ENCODE measurements at places on chromosomes 4 and X. TPM values are rescaled to one million over a fixed set of nuclear protein-coding genes. Genes with fewer than 3 reads are reported as not detected.

- no peak for DNase-seq
Observed at GRCh38 chr4:185117300-185117934, 25.6 kb upstream of the SLC25A4 start.

- DNase-seq: peak; percentile 53
Observed at GRCh38 chr4:185004562-185005218, 13.6 kb upstream of the HELT start.

Gene DGAT2L6
- total RNA-seq: not detected

GRCh38 chr4:53593765-53594164 is 2.5 kb upstream of the LNX1 start:
- DNase-seq: no peak

DNA sequence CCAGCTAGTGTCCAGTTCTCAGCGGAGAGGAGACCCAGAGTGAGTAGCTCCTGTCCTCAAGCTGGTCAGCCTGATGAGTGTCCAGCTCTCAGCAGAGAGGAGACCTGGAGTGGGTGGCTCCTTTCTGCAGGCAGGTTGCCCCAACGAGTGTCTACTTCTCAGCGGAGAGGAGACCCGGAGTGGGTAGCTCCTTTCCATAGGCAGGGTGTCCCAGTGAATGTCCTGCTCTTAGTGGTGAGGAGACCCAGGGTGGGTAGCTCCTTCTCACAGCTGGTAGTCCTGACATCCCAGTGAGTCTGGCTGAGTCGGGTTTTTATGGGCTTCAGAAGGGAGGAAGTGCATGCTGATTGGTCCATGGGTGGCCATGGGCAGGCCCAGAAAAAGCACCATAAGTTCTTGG is 55.7 kb upstream of the NUDT6 start:
- DNase-seq: no peak

Gene EGF
- 2.5 TPM for total RNA-seq

GRCh38 chr4:124573056-124573455 is 139.5 kb downstream of the ANKRD50 start:
- DNase-seq: no peak

Gene UGT2A3
- 0.11 TPM for total RNA-seq

- no peak for DNase-seq
Observed at GRCh38 chr4:2812612-2813354, 19.9 kb downstream of the SH3BP2 start.

- DNase-seq: no peak
Observed at GRCh38 chr4:121308828-121309227, 72.0 kb downstream of the QRFPR start.

DNA sequence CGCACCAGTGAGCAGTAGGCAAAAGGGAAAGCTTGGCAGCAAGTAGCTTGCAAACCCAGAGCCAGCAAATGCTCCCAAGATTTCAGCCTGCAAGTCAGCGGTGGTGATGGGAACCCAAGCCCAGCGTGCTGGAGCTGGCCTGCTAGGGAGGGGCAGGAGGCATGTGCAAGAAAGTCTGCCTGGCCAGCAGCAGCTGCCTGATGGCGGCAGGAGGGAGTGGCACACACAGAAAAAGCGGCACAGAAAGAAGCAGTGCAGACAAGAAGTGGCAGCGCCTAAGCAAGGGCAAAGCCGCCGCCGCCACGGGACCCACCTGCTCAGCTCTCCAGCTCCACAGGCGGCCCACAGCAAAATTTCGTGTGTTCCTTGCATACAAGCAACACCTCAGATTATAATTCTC is 1206.5 kb upstream of the PABPC4L start:
- DNase-seq: no peak

Gene MAML3
- total RNA-seq: 7.9 TPM

Gene KLF8
- total RNA-seq: 11.4 TPM

Gene PWWP3B
- 0.52 TPM for total RNA-seq

Gene NOX1
- not detected for total RNA-seq

DNA sequence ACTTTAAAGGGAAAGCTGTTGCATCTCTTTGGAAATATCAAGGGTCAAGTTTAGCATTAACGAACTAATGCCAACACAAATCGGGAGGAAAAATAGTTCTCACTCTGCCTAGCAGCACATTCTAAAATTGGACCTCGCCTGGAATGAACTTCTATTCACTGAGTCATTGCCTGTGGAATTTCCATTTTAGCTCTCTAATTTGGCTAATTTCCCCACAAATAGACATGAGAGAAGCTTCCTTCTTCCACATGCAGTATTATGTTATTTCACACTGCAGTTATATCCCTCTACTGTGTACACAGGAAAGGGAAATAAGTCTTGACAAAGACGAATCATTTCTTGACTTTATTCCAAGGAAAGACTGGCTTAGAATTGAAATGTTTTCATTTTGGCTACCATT is 9.3 kb downstream of the ZXDA start:
- no peak for DNase-seq

DNA sequence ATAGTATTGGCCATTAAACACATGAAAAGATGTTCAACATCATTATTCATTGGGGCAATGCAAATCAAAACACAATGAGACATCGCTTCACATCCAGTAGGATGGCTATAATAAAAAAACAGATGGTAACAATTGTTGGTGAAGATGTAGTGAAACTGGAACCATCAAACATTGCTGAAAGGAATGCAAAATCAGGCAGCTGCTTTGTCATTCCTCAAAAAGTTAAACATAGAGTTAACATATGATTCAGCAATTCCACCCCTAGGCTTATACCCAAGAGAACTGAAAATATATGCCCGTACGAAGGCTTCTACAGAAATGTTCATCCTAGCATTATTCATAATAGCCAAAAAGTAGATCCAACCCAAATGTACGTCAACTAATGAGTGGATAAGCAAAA is 144.0 kb upstream of the NAP1L5 start:
- no peak for DNase-seq

DNA sequence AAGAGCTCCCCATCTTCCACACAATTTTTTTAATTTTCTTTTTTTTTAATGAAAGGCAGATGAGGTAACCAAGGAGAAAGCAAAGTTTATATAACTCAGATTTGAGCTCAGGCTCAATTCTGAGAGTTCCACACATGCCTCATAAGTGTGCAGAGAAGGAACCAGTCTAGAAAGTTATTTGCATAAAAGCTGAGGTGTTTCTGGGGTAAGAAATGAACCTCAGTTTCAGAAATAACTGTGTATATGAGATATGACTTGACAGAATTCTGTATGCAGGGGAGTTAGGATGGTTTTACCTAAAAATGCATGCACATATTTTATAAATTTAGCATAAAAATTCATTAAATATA is 51.3 kb downstream of the DTHD1 start:
- DNase-seq: no peak

Gene NDST3
- total RNA-seq: 0.37 TPM

DNA sequence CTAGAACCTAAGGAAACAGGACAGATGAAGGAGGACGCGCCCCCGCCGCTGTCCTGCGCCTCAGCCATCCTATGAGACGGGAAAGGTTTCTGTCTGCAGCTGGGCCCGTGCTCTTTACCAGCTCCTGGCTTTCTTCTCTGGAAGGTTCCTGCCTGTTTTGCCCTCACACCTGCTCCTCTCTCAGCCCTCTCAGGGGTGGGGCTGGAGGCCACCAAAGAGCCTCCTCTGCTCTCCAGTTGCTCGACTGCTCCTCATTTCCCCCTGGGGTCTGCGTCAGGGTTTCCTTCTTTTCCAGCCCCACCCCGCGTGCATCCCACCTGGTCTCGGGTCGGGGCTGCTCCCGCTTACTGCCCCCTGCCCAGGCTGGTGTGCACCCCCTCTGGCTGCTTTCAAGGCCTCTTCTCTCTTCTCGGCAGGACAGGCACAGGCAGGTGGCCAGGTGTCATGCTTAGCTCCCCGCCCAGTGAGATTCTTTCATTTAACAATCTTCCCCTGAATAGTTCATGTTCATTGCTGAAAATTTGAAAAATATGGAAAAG is 4.6 kb downstream of the HTT-AS start:
- DNase-seq: no peak

- no peak for DNase-seq
Observed at GRCh38 chr4:162016991-162017390, 146.8 kb downstream of the FSTL5 start.

- DNase-seq: no peak
Observed at GRCh38 chr4:130099105-130099504, 1003.2 kb downstream of the C4orf33 start.

GRCh38 chrX:129925305-129926092 is 19.5 kb downstream of the UTP14A start:
- peak; percentile 66 for DNase-seq

GRCh38 chr4:157880761-157881160 is 292.1 kb downstream of the GASK1B start:
- DNase-seq: no peak

- no peak for DNase-seq
Observed at GRCh38 chrX:149979126-149979644, 40.9 kb upstream of the EOLA2 start.

All from WTC11 (cell line).